Heart right ventricle (tissue), 16 donors: ENCODE measurements at places on chromosomes 13 and 19.

GRCh38 chr19:29664753-29665214, 477 bp upstream of the PLEKHF1 start:
- no peak for DNase-seq

- no peak for DNase-seq
These were observed 26.6 kb upstream of the OR10H1 start for GRCh38 chr19:15841875-15842569.

DNA sequence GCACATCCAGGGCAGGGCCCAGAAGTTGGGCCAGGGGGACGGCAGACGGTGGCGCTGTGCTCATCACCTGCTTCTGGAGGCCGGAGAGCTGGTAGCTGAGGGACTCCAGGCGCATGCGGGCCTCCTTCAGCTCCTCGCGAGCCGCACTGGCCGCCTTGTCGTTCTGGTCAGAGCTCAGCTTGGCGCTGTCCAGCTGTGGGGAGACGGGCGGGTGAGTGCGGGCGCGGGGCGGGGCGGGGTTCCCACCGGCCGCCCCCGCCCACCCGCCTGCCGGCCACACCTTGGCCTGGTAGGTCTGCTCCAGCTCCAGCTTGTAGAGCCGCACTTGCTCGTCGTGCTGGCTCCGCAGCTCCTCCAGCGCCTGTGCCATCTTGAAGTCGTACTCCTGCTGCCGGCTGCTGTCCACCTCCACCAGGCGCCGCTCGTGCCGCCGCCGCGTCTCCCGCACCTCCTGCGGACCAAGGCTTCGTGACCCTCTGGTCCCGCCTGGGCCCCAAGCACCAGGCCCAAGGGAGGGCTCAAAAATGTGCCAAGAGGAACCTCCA, 7.4 kb upstream of the TIMM13 start:
- DNase-seq: no peak

DNA sequence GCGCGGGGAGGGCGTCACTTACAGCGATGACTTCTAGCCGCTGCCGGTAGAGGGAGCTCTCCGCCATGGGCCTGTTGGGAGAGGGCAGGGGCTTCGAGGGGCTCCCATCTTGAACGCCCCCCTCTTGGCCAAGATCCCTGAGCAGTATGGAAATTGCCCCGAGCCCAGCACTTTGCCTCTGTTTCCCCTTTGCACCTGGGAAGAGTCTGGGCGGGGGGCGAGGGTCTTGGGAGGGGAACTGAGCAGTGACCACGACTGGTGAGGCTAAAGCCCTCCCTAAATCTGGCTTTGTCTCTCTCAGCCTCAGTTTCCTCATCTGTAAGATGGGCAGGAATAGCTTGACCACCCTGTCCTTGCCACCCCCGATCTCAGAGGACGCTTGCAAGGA, 2.8 kb downstream of the PALM3 start:
- no peak for DNase-seq

DNA sequence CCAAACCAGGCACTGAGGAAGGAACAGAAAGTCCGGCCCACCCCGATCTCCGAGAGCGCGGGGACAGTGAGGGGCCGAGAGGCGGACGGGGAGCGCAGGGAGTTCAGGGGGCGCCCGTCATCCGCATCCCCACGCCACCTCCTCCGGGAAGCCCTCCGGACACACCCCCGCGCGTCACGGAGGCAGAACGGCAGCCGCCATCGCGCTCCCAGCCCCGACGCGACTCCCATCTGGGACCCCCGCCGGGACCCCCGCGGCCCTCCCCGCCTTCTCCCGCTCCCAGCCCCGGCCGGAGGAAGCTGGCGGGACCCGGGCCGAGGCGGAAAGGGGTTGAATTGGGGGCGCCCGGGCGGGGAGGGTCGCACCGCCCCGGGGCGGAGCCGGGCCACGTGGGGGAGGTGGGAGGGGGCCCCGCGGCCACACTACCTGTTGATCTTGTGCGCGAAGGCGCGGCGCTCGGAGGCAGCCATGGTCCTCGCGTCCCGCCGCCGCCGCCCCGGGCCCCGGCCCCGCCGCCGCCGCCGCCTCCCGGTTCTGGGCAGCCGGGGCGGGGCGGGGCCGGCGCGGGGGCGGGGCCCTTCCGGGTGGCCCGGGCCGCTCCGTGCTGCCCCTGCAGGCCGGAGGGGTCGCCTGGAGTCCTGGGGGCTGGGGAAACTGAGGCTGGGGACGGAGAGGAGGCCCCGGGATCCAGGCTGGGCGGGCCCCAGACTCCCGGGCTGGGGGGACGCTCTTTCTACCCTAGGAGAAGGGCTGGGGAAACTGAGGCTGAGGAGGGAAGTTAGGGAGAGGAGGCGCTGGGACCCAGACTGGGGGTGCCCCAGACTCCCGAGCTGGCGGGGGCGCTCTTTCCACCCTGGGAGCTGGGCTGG, at the start of gene DOCK6:
DOCK6 (minus strand) TSS at position 554 of the 869 bp plus-strand sequence; CDS start at position 470, 84 bp downstream.
- no peak for DNase-seq

DNA sequence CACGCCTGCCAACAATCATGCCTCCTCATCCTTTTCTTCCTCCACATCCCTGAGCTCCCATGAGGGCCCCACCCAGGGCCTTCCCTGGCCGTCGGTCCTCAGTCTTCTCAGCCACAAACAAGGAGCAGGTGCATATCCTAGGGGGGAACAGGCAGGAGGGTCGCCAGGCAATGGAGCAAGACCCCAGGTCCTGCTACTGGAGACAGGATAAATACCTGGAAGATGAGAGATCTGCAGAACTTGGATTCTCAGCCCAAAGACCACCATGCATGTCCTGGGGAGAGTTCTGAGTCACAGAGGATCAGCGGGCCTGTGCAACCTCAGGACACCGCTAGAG, 344.7 kb upstream of the TSHZ3 start:
- DNase-seq: no peak

DNA sequence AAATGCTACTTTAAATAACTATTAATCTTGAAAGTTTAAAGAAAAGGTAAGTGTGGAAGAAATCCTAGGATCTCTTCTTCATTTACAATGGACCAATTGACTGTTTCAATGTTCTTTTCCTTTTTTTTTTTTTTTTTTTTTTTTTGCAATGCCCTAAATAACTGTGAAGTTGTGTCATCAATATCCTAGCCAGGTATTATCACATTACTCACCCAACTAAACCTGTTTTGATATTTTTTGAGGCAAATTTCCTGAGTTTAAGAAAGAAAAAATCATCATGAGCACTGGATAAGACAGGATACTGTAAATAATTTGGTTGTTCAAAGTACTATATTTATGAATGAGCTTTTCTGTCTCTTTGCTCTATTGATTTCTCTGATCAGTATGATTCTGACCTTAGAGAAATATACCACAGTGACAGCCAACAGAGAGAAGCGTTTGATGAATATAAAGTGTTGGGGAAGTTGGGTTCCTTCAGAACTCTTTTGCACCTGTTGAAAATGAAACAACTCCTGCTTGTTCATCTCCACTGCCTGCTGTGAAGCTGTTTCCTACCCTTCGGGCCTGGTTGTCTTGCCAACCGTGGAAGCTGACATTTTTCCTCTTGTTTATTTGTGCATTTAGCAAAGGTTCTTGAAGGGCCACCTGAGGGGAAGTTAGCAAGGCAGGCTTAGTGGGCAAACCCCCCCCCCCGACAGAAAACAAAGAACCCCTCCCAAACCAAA, 1220.5 kb upstream of the SLC10A2 start:
- DNase-seq: no peak

- DNase-seq: no peak
These were observed 385.8 kb downstream of the KLF12 start for GRCh38 chr13:73748404-73748803.

GRCh38 chr13:37074703-37075102, 15.2 kb upstream of the SUPT20H start:
- DNase-seq: no peak

DNA sequence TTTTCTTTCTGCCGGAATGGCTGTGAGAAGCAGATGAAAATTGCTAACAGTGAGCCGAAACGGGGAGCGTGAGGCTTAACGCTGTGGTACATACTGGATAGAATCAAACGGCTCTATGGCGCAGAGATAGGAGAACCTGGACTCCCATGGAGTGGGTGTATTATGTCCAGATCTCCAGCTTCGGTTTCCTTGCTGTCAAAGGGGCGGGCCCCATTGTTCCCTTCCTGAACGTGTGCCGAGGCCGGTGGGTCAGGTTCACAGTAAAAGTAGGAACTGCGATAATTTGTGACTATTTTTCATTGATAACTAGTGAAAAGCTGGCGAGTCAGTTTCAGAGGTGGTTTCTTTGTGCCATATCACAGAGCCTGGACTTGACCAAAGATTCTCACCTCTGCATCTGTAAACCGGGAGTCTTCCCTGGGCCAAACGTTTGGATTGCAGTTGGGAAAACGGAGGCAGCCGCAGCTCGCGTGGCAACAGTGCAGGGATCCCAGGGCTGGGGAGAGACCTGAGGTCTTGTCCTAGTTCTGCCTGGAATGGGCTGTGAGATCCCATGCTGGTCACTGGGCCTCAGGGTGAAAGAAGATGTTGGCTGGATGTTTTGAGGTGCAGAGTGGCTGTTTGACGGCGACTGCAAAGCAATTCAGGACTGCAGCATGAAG, 752 bp downstream of the RPL18A start:
- DNase-seq: no peak

GRCh38 chr13:94902722-94903407, 190.5 kb upstream of the SOX21 start:
- no peak for DNase-seq

DNA sequence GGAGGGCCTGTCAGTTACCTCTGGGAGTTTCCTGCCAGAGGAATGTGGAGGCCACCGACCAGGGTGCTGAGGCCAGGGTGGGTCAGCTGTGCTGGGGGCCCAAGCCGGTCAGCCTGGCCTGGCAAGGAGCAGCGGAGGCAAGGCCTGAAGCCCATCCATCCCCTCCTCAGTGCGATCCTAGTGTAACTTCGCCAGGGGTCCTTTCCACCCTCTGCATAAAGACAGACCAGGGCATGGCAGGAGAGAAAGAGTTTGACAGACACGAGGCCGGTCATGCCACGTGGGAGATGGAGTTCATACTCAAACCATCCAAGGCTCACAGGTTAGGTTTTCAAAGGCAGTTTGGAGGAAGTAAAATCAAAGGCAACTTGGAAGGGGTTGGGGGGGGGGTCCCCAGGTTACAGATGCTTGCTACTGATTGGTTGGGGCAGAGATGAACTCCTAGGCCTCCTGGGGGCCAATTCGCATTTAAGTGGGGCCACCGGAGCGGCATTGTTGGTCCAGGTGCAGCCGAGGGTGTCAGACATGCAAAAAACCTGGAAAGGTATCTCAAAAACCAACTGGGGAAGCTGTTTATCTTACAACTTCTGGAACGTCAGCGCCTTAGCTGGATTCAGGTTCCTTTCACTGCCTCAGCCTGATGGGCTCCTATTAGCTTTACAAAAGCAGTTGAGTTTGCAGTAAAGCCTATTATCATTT, 36.8 kb upstream of the DPRX start:
- no peak for DNase-seq

- DNase-seq: peak; percentile 73
These were observed 112.2 kb downstream of the TEX26 start for GRCh38 chr13:31044364-31045285.

DNA sequence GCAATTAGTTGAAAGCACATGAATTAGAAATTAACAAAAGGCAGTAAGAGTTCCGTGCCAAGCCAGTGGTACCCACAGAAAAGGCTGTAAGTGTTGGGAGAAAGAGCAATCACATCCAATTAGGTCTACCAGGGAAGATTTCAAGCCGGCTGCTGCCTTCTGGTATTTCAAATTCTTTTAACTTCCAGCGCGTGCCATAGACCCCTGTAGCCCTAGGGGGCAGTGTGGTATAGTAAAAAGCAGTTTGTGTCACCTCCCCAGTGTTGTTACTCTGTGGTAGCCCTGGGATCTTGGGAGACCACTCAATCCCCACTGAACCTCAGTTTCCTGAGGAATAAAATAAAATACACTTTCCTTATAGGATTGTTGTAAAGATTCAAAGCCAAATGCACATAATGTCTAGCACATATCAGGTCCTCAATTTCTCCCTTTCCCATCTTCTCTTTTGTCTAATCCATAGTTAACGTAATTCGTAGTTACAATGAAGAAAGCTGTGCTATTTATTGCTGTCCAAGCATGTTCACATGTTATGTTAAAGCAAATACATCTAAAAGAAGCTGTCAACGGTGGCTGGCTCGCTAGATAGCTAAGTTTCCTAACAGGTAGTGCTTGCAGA, 230.2 kb downstream of the TDRD3 start:
- no peak for DNase-seq

DNA sequence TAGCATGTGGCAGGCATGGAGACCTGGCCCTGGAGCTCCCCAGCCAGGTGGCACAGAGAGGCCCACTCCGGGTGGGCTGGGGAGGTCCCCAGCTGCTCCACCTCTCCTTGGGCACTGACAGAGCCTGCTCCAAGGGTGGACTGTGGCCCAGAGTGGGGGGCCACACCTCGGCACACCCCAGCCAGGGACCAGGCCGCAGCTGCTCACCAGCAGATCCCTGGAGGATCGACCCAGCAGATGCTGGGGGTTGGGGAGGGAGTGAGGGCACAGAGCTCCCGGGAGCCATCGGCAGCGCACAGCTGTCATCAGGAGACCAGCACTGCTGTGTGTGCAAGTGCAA, 72.0 kb upstream of the KCTD15 start:
- no peak for DNase-seq

- DNase-seq: no peak
These were observed 9.0 kb downstream of the STARD13 start for GRCh38 chr13:33276570-33276969.

DNA sequence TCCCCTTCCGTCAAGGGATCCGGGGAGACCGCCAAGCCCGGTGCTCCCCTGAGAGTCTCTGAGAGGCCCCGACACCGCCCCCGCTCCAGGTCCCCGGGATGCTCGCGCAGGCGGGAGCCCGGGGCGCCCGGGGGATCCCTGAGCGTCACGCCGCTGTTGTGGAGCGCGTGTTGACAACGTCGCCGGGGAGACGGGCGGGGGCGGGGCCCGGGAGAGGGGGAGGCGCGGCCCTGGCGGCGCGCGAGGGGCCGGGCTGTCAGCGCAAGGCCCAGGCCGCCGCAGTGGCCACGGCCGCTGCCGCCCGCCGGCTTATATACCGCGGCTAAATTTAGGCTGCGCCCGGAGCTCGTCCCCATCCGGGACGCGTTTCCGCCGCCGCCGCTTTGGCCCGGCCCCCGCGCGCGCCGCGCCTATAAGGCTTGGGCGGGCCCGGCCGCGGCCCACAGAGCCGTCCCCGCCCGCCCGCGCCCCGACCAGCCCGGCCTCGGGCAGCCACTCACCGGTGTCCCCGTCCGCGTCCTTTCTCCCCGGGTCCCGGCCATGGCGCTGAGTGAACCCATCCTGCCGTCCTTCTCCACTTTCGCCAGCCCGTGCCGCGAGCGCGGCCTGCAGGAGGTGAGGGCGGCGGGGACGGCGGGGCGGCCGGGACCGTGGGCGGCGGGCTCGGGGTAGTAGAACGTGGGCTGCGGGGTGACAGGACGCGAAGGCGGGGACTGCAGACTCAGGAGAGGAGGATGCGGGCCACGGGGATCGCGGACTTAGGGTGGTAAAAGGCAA, at the start of gene KLF2:
KLF2 (plus strand) TSS at position 443 of the 777 bp plus-strand sequence; CDS start at position 541, 98 bp downstream.
- peak; percentile 97 for DNase-seq
